ENCODE measurements at places on chromosomes 6 and 20.

DNA sequence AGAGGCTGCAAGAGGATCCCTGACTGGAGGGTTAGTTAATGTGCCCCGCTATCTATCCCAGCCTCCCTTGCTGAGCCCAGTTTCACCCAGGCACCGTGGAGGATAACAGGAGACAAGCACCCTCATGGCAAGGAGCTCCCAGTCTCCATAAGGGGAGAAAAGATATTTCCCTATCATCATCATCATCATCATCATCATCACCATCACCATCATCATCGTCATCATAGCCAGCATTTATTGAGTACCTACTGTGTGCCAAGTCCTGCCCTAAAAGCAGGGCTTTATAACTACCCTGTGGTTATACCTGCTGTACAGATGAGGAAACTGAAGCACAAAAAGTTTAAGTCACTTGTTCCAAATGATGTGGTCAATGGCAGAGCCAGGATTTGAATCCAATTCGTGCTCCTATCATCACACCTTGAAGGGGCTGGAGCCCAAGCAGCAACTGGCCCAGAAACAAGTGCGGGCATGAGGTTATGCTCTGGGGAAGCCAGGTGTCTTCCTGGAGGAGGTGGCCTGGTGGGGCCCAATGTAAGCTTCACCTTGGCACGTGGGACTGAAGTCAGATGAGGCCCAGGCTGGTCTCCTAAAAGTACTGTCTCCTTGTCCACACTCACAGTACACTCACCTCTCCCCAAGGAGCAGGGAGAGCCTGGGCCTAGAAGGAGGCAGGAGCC, 10.0 kb downstream of the GLP1R start:
- no peak for DNase-seq

- DNase-seq, result no peak
Observed at GRCh38 chr6:150201772-150202329, 59.0 kb downstream of the PPP1R14C start.

DNA sequence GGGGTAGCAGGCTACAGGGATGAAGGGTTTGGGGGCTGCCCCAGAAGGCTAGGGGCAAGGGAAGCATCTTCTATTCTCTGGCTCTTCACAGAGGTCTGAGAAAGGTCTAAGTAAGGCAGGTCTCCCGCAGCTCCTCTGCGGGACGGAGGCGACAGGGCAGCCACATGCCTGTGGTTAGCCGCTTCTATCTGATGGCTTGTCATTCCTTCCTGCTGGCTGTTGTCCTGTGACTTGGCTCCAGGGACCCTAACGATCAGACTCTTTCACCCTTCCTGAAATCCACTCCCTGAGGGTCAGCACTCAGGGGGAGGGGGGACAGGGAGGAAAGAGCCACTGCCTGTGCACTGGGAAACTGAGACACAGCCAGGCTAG, 673 bp downstream of the CST7 start:
- DNase-seq, result no peak

DNA sequence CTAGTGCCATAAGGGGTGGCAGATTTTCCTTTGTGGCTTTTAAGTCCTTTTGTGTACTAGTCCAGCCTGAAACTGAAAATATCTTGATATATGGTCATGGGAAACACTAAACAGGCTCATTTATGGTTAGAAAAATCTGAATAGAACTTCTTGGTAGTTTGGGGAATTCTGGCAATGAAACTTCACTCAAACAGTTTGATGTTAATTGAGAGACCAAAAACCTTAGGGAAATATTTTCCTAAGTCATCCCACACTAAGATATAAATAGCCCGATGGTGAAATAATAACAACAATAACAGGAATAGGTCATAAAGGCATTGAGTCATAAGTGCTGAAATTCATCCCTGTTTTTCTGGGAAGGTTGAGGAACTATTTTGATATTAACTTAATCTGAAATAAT, 146.2 kb upstream of the SMLR1 start:
- DNase-seq, result no peak

- DNase-seq, result no peak
Observed at GRCh38 chr6:83352424-83353061, 78.3 kb downstream of the ME1 start.

GRCh38 chr6:142881290-142881689, 63.7 kb downstream of the HIVEP2 start:
- DNase-seq, result no peak

- DNase-seq, result no peak
Observed at GRCh38 chr6:35019171-35019570, 122.0 kb downstream of the TCP11 start.

GRCh38 chr6:106564476-106564875, 64.8 kb downstream of the RTN4IP1 start:
- DNase-seq, result no peak

DNA sequence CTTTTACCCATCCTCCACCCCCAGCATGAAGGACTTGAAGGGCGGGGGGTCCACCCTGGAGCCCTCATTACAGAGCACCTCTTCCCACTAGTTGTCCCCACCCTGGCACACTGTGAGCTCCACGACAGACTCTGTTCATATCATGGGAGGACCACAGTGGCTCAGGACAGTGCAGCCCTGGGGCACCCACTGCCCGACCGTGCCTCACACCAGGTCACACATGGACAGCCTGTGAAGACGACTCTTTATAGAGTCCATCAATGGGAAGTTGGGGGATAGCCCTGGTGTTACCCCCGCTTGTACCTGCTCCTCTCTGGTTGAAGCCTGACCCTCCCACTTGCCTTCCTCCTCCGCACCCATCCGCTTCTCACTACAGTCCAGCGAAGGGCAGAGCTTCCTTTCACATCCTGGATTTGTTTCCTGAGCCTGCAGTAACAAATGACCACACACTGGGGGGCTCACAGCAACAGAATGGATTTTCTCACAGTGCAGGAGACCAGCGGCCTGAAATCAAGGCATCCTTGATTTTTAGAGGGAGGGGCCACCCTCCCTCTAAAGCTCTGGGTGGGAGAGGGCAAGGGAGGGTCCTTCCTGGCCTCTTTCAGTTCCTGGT, 15.5 kb downstream of the ZNF831 start:
- DNase-seq, result no peak

DNA sequence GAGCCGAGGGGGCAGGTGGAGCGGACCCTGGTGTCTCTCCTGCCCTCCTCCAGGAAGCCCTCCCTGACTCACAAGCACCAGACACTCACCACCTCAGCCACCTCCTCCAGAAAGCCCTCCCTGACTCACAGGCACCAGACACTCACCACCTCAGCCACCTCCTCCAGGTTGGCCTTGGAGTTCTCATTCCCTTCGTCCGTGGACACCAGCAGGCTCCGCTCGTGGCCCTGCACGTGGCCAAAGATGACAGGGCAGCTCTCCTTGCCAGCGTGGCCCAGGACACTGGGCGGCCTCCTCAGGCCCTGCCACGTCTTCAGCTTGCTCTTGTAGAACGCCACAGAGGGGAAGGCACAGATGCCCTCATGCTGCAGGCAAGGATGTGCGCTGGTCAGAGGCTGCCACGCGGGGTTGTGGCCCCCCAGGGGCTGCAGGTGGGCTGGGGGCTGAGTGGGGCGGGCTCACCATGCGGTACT, 6.4 kb downstream of the FNDC11 start:
- DNase-seq, result no peak

DNA sequence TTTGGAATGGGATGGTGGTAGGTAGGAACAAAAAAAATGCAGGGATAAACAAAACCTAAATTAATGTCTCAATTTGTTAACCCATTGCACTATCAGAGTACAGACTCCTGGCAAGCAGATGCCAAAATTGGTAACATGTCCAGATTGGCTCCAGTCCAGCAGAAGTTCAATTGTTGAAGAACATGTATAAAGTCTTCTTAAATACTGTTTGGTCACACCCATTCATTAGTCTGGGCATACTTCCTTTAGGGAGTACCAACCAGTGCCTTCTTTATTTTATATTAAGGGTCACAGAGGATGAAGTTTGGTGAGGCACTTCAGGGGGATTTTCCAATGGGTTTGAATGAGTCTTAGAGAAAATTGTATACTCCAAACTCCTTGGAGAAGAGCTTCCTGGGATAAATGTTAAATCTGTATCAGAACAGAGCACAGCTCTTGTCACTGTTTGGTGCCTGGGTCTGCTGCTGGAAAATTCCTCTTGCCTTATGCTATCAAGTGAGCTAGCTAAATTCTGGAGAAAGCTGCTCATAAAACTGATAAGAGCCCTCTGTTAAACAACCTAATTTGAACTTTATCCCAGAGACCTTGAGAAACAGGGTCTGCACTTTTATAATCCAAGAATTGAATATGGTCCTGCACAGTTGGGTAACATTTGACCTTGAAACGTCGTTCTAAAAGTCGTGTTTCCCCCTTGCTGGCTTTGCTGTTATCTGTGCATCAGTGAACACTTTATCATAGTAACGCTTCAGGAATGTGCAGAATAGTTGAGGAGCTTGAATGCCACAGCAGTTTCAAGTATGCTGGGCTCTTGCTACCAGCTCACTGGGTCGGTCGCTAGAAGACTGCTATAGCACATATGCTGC, 334.1 kb upstream of the CITED2 start:
- no peak for DNase-seq

Data from NCI-H345 (cell line).